CD4-positive, alpha-beta T cell (primary cell): ENCODE measurements at places on chromosomes 13 and 19.
A peak's percentile ranks its signal among the peaks of the same experiment; 100 is the strongest.

DNA sequence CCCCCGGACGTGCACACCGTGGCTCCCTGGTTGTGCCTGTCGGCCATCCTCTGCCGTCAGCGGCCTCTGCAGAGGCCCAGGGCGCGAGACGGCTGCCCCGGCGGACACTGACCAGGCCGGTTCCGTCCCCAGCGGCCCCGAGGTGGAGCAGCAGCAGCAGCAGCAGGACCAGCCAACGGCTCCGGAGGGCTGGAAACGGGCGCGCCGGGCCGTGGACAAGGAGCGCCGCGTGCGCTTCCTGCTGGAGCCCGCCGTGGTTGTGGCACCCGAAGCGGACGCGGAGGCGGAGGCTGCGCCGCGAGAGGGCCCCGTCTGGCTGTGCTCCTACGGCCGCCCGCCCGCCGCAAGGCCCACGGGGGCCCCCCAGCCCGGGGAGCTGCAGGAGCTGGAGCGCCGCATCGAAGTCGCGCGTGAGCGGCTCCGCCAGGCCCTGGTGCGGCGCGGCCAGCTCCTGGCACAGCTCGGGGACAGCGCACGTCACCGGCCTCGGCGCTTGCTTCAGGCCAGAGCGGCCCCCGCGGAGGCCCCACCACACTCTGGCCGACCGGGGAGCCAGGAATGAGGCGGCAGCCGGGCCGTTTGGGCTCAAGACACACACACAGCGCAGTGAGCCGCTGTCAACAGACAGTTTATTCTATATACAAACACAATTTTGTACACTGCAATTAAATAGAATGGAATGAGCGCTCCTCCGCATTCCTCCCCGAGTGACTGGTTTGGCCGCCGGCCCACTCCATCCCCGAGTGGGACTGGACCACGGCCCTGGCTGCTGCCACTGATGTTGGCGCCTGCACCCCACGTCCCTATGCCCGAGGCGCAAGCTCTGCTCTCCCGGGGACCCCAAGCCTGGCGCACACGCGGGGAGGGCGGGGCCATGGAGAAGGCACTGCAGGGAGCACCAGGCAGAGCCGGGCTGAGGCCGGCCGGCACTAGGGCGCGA is 9.1 kb downstream of the GRIN3B start:
- no peak for DNase-seq

- no peak for DNase-seq
Measured at GRCh38 chr13:93752541-93752940, 525.9 kb downstream of the GPC6 start.

GRCh38 chr13:75759531-75759930 is 123.4 kb downstream of the LMO7 start:
- no peak for DNase-seq

GRCh38 chr19:28519218-28519779 is 693.7 kb downstream of the UQCRFS1 start:
- DNase-seq, result no peak

GRCh38 chr13:39461685-39462266 is 141.2 kb downstream of the LHFPL6 start:
- DNase-seq, result no peak

- DNase-seq, result no peak
Measured at GRCh38 chr19:44824761-44825160, 15.9 kb downstream of the BCAM start.

DNA sequence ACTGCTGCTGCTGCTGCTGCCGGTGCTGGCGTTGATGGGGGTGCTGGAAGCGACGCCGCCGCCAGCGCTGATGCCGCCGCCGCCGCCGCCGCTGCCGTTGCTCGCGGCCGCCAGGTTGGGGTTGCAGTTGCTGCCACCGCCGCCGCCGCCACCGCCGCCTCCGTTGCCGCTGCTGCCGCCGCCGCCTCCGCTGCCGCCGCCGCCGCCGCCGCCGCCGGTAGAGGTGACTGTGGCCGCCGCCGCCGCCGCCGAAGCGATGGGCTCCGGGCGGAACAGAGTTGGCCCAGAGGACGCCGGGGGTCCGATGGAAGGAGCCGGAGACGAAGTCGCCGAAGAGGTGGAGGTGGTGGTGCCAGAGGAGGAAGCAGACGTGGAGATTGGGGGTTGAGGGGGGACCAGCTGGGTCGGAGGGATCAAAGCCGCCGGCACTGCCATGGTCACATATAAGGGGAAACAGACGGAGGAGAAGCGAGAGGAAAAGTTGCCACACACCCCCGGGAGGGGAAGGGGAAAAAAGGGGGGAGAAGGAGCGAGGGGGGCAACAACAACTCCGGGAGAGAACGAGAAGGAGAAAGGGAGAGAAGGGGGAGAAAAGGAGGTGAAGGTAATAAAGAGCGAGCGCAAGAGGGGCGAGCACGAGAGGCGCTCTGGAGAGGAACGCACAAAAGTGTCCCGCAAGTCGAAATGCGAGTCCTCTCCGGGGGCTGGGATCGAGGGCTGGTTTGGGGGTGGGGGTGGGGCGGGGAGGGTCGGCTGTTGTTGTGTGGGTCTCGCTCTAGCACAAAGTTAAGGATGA is 471 bp downstream of the DACH1 start:
- peak; percentile 22 for DNase-seq

- DNase-seq, result no peak
Measured at GRCh38 chr13:113820813-113821651, 42.8 kb downstream of the GAS6 start.

DNA sequence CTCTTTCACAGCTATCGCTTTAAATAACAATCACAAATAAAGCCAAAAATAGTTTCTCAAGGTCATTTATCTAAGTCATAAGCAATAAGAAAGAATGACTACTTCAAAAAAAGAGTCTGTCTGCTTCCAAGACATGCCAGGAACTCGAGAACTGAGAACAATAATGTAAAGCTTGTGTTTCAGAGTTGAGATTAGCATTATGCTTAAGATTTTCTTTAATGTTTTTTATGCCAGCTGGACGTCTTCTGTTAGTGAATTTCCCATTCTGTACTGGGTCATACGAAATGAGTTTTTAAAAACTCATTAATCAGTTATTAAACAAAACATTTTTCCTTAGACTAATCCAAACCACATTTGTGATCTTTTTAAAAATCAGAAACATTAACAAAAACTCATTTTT is 3.2 kb upstream of the SPRYD7 start:
- no peak for DNase-seq

DNA sequence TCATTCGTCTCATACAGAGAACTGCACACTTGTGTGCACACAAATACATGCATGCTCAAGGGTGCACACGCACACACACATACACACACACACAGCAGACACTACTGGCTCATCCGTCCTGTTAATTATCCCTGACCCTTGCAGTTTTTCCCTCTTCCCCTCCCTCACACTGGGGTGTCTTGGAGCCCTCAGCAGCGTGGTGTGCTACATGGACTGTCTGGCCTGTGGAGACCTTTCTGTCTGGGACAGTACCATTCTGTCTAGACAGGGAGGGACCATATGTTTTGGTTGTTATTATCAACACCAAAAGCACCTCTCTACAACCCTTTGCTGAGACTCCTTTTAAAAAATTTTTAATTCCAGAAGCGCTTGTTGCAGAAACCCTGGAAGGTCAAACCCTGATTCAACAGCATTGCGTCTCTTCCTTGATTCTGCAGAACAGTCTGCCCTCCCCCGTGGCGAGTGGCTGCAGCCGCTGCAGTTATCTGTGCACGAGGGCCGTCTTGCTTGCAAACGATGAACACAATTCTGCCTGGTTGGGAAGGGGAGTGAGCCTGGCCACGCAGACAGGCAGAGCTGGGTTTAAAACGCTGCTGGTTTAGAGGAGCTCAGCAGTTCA is 374.0 kb downstream of the IRS2 start:
- DNase-seq, result no peak

GRCh38 chr13:88086577-88086976 is 415.4 kb downstream of the SLITRK5 start:
- no peak for DNase-seq

GRCh38 chr13:36513266-36513665 is 81.0 kb downstream of the CCNA1 start:
- DNase-seq, result no peak

- DNase-seq, result no peak
Measured at GRCh38 chr13:51588406-51588949, 4.2 kb downstream of the WDFY2 start.

DNA sequence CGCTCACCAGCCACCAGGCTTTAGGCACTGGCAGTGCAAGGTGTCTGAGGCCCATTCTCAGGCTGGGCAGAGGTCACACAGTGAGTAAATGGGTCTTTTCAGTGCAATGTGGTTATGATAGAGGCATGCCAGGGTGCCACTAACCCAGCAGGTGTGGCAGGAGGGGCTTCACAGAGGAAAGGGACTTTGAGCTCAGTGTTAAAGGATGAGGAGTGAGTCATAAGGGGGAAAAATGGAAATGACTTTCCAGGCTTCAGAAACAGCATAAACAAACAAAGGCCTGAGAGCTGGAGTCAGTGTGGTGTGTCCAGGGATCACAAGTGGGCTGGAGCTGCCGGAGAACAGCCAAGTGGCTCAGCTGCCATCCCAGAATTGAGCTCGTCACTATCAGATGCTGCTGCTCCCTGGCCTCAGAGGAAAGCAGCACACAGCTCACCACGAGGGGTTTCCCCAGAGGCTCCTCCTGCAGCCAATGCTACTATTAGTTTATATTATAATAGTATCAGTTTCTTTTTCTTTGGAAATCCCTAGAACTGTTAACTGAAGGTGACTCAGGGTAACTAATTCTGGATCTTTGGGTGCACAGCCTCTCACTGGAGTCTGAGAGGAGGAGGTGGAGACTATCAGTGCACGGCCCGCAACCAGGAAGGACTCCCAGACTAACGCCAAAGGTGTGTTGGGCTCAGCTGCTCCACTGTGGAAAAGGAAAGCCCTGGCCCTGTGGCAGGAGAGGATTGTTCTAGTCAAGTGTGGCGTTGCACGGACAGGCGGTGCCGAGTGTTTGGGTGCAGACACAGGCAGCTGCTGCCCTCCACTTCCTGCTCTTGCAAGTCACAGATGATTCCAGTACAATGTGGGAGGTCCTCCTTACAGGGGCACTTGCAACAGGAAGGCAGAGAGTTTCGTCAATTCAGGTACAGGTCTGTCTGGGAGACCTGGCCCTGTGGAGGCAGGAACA is 39.5 kb downstream of the DHRS12 start:
- peak; percentile 29 for DNase-seq

GRCh38 chr19:45159210-45159970 is 1.4 kb downstream of the NKPD1 start:
- DNase-seq, result no peak

DNA sequence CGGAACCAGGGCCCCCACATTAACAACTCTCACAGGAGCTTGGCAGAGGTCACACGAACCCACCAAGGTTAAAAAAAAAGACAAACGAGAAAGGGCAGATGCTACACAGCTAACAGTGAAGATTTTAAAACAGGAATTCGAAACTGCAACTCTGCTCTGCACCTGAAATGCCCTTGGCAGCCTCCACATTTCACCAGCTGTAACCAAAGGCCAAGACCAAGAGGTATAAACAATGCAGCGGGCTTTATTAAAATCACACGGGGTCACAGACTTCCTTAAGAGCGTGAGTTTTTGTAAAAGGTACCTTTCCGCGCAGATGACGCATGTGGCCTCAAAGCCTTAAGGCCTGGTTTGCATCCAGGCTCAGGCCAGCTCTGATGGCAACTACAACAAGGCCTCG is 88.2 kb downstream of the STK24 start:
- DNase-seq, result no peak

DNA sequence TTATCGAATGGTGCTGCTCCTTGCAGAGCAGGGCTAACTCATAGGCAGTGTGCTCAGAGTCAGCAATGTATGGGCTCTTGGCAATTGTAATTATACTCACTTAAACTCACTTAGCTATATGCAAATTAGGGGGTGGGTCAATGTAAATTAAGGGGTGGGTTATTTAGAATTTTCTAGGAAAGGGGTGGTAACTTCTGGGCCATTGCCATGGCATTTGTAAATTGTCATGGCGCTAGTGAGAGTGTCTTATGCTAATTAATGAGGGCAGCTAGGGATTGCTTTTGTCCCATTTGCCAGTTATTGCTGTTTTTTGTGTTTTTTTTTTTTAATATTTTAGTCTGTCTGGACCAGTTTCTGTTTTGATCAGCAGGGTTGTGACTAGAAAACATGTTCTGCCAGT is 68.4 kb downstream of the DIAPH3 start:
- no peak for DNase-seq

- DNase-seq, result no peak
Measured at GRCh38 chr13:27273658-27274425, 3.2 kb downstream of the RASL11A start.
